Upper lobe of right lung (tissue), 1 donor: ENCODE measurements at places on chromosomes 5 and 9. TPM values are rescaled to one million over a fixed set of nuclear protein-coding genes. Genes with fewer than 3 reads are reported as not detected.
A peak's percentile ranks its signal among the peaks of the same experiment; 100 is the strongest.

EQTN gene
- not detected for total RNA-seq

DNA sequence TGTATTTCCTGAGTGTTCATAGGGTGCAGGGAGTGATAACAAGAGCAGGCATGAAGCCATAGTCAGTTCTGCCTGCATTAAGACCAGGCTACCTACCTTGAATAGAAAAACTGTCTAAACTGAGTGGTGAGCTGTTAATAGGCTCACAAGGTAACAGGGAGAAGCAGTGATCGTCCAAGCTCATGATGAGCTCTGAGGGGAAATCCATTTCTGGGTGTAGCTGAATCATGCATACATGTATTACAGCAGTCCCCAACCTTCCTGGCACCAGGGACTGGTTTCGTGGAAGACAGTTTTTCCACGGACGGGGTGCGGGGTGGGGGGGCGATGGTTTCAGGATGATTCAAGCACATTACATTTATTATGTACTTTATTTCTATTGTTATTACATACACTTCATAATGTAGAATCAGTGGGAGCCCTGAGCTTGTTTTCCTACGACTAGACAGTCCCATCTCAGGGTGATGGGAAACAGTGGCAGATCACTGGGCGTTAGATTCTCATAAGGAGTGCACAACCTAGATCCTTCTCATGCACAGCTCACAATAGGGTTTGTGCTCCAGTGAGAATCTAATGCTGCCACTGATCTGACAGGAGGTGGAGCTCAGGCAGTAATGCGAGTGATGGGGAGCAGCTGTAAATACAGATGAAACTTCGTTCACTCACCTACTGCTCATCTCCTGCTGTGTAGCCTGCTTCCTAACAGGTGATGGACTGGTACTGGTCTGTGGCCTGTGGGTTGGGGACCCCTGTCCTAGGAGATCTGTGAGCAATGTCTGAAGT lies 100.0 kb upstream of the IL6ST start:
- DNase-seq, result no peak
- no peak overlapping the region for H3K4me3 ChIP-seq
- peaks cover 7% of the 10 kb centered on the region for H3K4me1 ChIP-seq
- H3K27ac ChIP-seq, result no peak overlapping the region

- no peak for DNase-seq
- no peaks in the 10 kb centered on the region for H3K36me3 ChIP-seq
- H3K27ac ChIP-seq, result no peak overlapping the region
- no peak overlapping the region for H3K4me3 ChIP-seq
- no peaks in the 10 kb centered on the region for H3K27me3 ChIP-seq
These were observed 73.7 kb upstream of the TNC start for GRCh38 chr9:115191667-115192066.

DNA sequence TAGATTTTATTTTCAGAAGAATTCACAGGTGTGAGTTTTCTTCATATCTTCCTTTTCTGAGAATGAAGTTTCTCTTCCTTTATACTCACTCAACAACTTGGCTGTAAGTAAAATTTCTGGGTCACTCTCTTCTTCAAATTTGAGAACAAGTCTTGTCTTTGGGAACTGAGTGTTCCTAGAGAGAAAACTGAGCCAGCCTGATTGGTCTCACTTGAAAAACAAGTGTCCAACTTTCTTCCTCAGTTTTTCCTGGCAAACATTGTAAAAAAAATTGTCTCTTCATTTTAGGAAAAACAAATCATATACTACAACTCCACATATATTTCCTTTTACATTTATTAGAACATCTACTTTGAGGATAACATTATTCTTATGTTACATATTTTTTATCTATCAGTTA lies 156.1 kb upstream of the GHR start:
- no peak for DNase-seq
- no peak overlapping the region for H3K27ac ChIP-seq
- no peaks in the 10 kb centered on the region for H3K36me3 ChIP-seq
- H3K27me3 ChIP-seq, result no peaks in the 10 kb centered on the region

DNA sequence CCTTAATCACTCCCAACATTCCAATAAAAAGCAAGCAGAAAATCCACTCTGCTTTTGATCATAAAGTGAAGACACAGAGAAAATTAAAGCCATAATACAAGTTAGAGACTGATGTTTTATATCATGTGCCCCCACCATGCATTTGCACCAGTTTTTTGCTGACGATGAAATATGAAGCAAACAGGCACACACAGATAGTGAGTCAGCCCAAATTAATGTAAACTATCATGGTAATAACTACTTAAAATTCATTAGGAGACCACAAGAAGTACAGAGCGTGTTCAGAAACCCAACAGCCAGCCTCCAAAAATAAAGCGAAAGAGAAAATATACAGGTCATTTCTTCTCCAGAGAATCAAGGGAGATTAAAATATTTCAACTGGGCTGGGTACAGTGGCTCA lies 46.4 kb upstream of the KDM4C start:
- H3K27ac ChIP-seq, result no peak overlapping the region
- no peak overlapping the region for H3K4me3 ChIP-seq
- no peaks in the 10 kb centered on the region for H3K27me3 ChIP-seq
- no peaks in the 10 kb centered on the region for H3K4me1 ChIP-seq

GRCh38 chr5:84729326-84729725 lies 344.6 kb upstream of the EDIL3 start:
- H3K36me3 ChIP-seq, result no peaks in the 10 kb centered on the region
- no peaks in the 10 kb centered on the region for H3K4me1 ChIP-seq
- no peak overlapping the region for H3K4me3 ChIP-seq
- H3K27me3 ChIP-seq, result no peaks in the 10 kb centered on the region

FGF1 gene
- 1.8 TPM for total RNA-seq

DNA sequence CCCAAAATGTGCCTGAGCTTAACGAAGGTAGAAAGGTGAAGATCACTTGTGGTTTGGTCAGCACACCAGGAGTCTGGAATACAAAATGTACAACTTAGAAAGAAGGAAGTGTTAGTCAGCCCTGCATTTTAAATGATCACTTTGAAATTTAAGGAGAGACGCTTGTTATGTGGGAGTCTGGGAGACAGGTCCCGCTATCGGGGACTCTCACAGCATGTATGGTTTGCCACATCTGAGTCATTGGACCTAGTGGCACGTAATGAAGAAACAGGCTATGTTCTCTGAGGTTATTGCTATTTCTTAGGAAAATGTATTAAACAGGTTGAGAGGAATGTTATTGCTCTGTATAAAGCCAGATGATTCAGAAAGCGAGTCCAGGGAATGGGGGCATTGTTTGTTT lies 2362.5 kb upstream of the WWC1 start:
- H3K36me3 ChIP-seq, result no peaks in the 10 kb centered on the region
- H3K4me3 ChIP-seq, result no peak overlapping the region
- H3K27me3 ChIP-seq, result no peaks in the 10 kb centered on the region
- DNase-seq, result no peak
- no peaks in the 10 kb centered on the region for H3K4me1 ChIP-seq
- H3K27ac ChIP-seq, result no peak overlapping the region

GRCh38 chr5:8981016-8981415 lies 564.9 kb downstream of the SEMA5A start:
- no peaks in the 10 kb centered on the region for H3K36me3 ChIP-seq
- H3K27ac ChIP-seq, result no peak overlapping the region
- no peak overlapping the region for H3K4me3 ChIP-seq
- no peaks in the 10 kb centered on the region for H3K4me1 ChIP-seq
- no peak for DNase-seq

PCDHGA3 gene
- 1.7 TPM for total RNA-seq

- H3K27me3 ChIP-seq, result no peaks in the 10 kb centered on the region
- H3K4me3 ChIP-seq, result no peak overlapping the region
- H3K27ac ChIP-seq, result no peak overlapping the region
- DNase-seq, result peak; percentile 31
- H3K4me1 ChIP-seq, result no peaks in the 10 kb centered on the region
These were observed 114.6 kb downstream of the C5orf15 start for GRCh38 chr5:133853646-133854365.

DNA sequence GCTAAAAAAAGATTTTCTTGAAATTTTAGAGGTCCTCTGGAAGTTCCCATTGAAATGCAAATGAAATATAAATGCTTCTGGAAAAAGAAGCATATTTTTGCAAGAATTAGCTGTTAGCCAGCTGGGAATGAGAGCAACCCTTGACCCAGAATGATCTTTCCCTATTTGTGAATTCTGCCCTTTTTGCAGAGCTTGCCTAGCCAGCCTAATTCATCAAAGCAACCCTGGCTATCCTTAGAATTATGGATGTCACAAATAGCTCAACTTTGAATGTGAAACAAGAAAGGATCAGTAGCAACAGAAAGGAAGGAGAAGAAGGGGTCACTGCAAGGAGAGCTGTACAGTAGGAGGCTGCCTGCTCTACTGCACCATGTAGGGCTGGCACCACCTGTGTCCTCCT lies 345.9 kb downstream of the EFNA5 start:
- no peak for DNase-seq
- H3K27me3 ChIP-seq, result no peaks in the 10 kb centered on the region
- H3K27ac ChIP-seq, result no peak overlapping the region
- H3K36me3 ChIP-seq, result no peaks in the 10 kb centered on the region
- H3K4me1 ChIP-seq, result no peaks in the 10 kb centered on the region

DNA sequence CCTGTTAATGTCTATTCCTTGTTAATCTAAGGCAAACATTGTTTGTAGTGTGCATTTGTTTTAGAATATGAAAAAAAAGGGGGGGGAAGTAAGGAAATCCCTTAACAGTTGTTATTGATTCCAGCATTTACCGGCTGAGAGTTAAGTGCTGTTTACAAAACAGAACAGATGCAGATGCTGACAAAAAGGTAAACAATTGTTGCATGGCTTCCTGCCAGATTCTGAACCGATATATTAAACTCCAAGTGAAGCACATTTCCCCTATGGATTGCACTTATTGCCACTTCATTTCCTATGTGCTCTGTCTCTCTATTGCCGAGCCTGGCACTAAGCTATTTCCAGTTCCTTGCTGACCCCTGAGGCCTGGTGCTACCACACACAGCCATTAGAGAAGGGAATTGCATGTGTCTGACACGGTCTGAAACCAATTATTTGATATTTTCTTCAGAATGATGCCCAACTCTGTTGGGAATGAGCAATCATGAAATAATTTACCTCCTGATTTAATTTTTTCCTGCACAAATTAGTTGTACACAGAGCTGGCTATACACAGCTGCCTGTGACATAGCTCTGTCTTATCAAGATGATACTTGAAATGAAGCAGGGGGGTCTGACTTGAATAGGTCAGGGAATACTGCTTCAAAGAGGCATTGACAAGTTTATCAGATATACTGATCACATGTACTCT lies 109.8 kb downstream of the KIAA0825 start:
- DNase-seq, result no peak
- no peaks in the 10 kb centered on the region for H3K36me3 ChIP-seq
- H3K4me1 ChIP-seq, result no peaks in the 10 kb centered on the region
- H3K4me3 ChIP-seq, result no peak overlapping the region
- no peak overlapping the region for H3K27ac ChIP-seq

GRCh38 chr9:1939926-1940368 lies 75.2 kb upstream of the SMARCA2 start:
- H3K27me3 ChIP-seq, result no peaks in the 10 kb centered on the region
- H3K4me3 ChIP-seq, result no peak overlapping the region
- H3K36me3 ChIP-seq, result no peaks in the 10 kb centered on the region
- H3K27ac ChIP-seq, result no peak overlapping the region
- no peak for DNase-seq

DNA sequence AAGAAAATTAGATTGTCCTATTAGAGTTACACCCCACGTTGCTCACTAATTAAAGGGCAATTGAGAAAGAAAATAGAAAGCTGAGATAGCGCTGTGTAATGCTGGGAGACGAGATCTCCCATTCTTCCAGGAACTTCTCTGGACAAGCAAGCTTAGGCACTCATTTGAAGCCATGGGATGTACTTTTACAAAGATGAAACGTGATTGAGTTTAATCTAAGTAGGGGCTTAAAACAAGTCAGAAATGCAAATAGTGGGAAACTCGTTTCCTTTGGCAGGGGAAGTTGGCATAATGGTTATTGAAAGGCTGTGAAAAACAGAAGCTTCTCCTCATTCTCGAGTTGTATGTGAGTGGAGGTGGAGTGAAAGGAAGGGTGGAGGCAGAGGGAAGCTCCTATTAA lies 3.7 kb downstream of the PRDM6 start:
- peak overlapping the region; percentile 69 for H3K27ac ChIP-seq
- peak overlapping the region; percentile 58 for H3K4me3 ChIP-seq
- H3K4me1 ChIP-seq, result peaks cover 27% of the 10 kb centered on the region
- H3K27me3 ChIP-seq, result peaks cover 83% of the 10 kb centered on the region
- no peaks in the 10 kb centered on the region for H3K36me3 ChIP-seq

DNA sequence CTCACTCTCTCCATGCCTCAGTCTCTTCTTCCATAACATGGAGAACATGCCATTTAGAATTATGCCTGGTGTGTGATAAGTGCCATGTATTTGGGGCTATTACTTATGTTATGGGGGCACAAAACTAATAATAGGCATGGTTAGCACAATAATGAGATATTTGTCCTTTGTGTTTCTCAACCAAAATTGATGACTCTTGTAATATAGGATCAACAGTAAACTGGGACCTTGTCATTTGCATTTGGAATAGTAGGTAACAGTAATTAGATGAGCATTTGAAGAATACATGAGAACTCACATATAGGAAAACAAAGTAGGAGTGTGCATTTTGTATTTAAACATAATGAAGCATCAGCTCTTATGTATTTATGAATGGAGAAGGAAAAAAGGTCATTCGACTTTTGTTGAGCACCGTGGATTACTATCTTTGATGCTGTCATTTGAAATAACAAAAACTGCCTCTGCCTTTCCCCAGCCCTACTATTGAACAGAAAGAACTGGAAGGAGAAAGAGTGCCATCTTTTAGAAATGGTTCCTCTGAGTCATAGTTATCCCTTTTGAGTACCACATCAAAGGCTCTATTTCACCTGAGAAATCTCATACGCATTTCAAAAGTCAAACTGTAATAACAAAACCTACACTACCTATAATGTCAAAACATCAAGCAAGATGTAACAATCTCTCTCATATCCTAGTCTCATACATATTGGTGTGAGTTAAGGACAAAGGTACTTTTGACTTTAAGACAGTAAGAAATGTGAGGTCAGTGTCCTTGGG lies 655.2 kb downstream of the PDE4D start:
- no peaks in the 10 kb centered on the region for H3K27me3 ChIP-seq
- no peaks in the 10 kb centered on the region for H3K4me1 ChIP-seq
- DNase-seq, result no peak
- no peak overlapping the region for H3K27ac ChIP-seq
- H3K36me3 ChIP-seq, result no peaks in the 10 kb centered on the region
